ENCODE measurements at places on chromosomes 7 and 10. TPM values are rescaled to one million over a fixed set of nuclear protein-coding genes. Genes with fewer than 3 reads are reported as not detected.

Gene NEBL
- 8.4 TPM for total RNA-seq

Gene IL2RA
- not detected for total RNA-seq

Gene TMEM140
- total RNA-seq, result 0.64 TPM

Gene HACD1
- total RNA-seq, result 7.8 TPM

Gene MSANTD7
- total RNA-seq, result 10.6 TPM

Gene INHBA
- 53.8 TPM for total RNA-seq

Gene SMNDC1
- total RNA-seq, result 11.7 TPM

Gene ELN
- 2.3 TPM for total RNA-seq

Gene TFEC
- total RNA-seq, result 0.13 TPM

Gene AMPH
- total RNA-seq, result 2.8 TPM
